Placental epithelial cell (primary cell): ENCODE measurements at places on chromosomes 6 and 20. TPM values are rescaled to one million over a fixed set of nuclear protein-coding genes. Genes with fewer than 3 reads are reported as not detected.

The UNC5CL gene
- total RNA-seq = 0.22 and 0.39 TPM in 2 replicates

The SLC35D3 gene
- not detected in 2 replicates for total RNA-seq

The SEL1L2 gene
- not detected in 2 replicates for total RNA-seq

The PPP1R16B gene
- under 0.01 TPM in 2 replicates for total RNA-seq

The SIRPA gene
- 2.1 and 3.1 TPM in 2 replicates for total RNA-seq

The TNFAIP3 gene
- 4.3 and 6.3 TPM in 2 replicates for total RNA-seq

The BIRC7 gene
- total RNA-seq = 0.39 TPM in 1 of 2 replicates, not detected in the other

The ADAM33 gene
- 3.1 TPM in 2 replicates for total RNA-seq
